ENCODE measurements at places on chromosomes 7 and 10.

- peak; percentile 55 for DNase-seq
These were observed 43.7 kb downstream of the CPVL start for GRCh38 chr7:29102558-29103151.

DNA sequence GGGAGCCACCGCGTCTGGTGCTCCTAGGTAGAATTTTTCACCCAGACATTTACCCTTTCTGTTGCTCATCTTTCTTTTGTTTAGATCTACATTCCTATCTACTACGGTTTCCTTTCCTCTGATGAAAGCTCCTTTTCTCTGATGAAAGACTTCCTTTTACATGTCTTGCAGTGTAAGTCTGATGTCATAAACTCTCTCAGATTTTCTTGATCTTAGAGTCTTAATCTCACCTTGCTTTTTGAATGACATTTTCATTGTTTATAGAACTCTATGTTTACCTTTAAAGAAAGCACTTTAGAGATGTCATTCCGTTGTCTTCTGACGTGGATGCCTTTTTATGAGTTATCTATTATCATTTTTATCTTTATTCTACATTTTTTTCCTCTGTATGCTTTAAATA, 171.8 kb upstream of the MTPN start:
- DNase-seq: no peak

GRCh38 chr10:44396671-44397191, 11.8 kb upstream of the CXCL12 start:
- DNase-seq: no peak

DNA sequence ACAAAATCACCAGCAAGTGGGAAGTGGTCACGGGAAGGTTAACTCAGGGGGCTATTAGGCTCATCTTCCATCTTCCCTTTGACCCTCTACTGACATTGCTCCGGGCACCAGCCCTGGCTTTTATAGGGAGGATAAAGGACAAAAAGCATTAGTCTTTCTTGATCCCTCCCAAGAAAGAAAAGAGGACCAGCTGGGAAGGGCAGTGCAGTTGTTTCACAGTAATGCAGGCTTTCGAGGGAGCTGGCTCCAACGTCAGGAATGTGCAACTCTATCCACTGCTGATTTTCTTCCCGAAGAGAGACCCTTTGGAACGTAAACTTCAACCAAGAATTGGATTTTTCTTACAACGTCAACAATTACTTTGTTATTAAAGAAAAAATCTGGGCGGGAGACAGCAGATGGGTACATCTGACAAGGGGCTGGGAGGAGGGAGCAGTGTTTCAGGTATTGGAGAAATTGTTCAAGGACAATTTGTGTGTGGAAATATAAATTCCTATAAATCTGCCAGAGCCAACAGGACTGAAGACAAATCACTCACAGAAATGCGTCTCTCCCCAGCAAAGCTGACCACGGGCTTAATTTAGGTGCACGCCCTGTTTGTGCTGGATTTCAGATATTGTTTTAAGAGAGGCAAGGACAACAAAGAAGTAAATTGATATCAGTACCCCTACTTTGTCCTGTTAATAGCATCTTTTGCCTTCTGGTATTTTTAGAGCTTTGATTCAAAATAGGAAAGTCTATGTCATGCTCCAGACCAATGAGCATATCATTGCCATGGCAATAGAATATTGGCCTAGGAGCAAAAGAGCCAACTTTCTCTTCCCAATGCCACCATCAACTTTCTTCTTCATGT, 23.4 kb upstream of the ARID5B start:
- DNase-seq: no peak

DNA sequence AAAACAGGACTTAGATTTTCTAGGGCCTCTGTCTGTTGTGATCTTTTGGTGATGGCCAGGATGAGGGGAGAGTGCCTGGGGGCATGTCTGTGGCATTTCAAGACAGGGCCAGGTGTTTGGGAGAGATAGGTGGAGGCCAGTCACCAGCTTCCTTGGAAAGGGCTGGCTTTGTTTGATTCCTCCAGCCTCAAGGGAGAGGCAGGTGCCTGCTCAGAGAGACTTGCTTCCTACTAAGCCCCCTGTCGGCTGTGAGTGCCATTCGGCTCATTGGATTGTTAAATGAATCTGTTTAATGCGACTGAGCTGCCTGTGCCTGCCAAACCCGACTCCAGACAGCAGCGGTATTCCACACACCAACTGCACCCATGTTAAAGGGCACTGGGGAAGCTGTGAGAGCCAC, 304.1 kb upstream of the COBL start:
- no peak for DNase-seq

DNA sequence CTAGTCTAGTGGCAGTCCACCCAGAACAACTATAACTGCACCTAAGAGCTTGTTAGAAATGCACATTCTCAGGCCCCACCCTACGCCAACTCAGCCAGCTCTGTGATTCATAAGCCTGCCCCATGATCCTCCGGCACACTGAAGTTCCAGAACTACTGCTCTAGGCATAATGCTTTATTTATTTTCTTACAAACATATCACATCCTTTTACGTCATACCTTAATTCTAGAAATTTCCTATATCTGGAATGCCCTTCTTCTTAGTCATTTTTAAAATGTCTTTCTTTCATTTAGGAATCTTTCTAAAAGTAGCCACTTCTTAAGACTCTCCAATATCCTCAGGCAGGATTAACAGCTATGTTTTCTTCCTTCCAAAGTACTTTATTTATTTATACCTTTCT, 480.1 kb downstream of the INHBA start:
- DNase-seq: no peak

DNA sequence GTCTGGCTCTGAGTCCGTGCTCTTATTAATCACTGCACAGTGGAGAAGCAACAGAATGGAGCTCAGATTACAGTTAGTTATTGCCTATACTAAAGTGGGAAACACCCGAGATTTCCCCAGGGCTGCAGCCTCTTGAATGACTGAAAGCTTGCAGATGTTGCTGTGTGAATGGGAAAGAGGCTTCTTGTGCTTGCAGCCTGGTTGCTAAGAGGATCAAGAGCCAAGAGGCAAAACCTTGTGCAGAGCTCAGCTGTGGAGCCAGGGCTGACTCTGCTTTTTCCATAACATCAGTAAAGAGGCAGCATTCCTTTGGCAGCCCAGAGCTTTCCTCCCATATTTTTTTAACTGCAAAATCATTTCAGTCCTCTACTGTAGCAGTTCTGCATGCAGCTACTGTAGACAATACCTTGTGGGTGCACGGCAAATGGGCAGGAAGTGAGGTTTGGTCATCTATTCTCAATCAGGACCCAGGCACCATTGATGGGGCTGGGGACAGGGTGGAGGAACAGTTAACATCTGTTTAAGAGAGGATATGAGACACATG, 86.5 kb downstream of the RALA start:
- DNase-seq: peak; percentile 37

GRCh38 chr7:44329888-44330287, 4.5 kb upstream of the CAMK2B start:
- no peak for DNase-seq

GRCh38 chr10:27568196-27569175, 64.4 kb downstream of the RAB18 start:
- DNase-seq: peak; percentile 20

- DNase-seq: peak; percentile 65
These were observed 87.3 kb upstream of the TES start for GRCh38 chr7:116122972-116123595.

DNA sequence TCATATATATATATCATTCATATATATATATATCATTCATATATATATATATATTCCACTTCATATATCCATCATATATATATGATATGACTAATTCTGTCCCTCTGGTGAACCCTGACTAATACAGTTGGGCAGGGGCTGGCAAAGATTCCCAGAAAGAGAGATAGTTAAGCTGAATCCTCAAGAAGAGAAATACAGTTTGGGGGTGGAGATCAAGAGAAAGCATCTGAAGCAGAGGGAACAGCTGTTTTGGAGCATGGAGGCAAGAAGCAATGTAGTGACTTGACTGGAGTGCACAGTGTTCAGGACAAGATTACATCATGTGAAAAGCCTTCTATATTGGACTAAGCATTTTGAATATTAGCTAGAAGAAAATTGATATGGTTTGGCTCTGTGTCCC, 540.7 kb downstream of the MAGI2 start:
- DNase-seq: no peak

DNA sequence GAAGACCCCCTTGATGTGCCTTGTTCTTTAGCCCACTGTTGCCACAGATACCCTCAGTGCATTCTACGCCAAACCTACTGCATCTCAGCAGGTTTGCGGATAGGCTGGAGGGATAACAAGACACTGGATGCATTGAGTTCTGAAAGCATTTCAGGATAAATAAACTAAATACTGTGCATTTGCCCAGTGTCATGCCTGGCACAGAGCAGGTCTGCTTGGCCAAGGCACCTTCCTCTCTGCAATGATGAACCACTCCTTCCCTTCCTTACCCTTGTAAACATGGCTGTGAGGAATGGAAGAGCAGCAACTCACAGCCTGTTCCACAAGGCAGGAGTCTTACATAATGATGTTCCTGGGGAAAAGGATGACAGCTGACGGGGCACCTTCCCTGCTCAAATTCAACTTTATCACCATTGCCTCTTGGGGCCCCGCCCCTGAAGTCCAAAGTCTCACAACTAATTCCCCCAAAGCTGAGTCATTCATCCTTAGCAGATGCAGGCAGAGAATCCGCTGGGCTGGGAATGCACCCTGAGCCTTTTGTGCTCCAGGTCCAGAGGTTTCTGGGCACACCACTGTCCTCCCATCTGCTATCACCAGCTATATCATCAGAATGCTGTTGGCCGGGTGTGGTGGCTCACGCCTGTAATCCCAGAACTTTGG, 11.6 kb downstream of the DDX56 start:
- DNase-seq: peak; percentile 75

GRCh38 chr7:92498557-92498956, 20.8 kb upstream of the ERVW-1 start:
- no peak for DNase-seq

- no peak for DNase-seq
These were observed 674.4 kb downstream of the GRM8 start for GRCh38 chr7:126578338-126578737.

GRCh38 chr7:15921576-15921975, 235.1 kb upstream of the MEOX2 start:
- peak; percentile 6 for DNase-seq

- no peak for DNase-seq
These were observed 189.9 kb upstream of the LYZL1 start for GRCh38 chr10:29099001-29099400.

DNA sequence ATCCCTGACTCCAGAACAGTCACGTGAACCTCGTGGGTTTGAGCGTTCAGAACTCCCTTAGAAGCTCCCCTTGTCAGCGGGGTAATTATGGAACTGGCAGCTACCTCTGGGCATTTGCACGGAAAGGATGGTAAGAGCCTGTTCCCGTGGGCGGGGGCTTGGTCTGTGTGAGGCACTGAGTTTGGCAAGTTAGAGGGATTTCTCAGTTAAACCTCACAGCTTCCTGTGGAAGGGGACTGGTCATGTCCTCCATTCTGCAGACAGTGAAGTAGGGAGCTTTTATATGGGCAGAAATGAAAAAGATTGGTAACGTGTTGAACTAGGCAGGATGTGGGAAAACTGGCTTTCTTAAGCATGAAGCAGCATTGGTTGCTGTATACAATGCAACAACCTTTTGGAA, 16.0 kb downstream of the PALD1 start:
- DNase-seq: no peak

DNA sequence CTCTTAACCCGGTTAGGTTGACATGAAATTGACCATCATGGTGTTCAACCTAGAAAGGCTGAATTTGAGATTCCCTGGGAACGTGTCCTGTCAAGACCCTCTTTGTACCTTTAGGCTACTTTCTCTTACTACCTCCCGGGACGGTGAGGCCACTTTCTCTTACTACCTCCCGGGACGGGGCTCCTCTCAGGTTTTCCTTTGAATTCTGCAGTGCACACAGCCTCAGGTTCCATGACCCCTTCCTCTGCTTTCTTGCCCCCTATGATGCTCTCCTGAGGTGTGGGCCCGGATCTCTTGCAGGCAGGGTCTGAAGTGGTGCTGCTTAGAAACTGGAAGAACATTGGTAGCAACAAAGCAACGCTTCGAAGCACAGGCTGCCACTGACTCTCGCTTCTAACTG, 155.3 kb downstream of the CAMK1D start:
- DNase-seq: no peak

GRCh38 chr10:43369921-43370320, 1.5 kb upstream of the FXYD4 start:
- DNase-seq: no peak

DNA sequence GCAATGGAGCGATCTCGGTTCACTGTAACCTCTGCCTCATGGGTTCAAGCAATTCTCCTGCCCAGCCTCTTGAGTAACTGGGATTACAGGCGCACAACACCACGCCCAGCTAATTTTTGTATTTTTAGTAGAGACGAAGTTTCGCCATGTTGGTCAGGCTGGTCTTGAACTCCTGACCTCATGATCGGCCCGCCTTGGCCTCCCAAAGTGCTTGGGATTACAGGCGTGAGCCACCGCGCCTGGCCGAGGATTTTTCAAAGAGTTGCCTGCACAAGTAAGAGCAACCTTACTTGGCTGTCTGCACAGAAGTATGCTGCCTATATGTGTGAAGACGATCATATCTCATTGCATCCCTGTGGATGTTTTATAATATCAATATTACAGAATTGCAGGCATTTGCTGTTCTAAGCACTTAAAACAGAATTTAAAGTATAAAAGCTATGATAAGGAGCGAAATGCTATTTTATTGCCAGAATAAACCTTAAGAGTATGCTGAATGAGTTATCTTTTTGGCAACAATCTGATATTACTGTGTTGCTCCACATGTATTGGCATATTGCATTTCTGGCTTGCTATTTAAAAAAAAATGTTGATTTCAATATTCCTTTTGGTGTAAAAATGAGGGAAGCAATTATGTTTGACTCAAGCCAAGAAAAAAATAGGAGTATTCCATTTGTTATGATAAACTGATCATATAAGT, 379.4 kb upstream of the SEMA3D start:
- no peak for DNase-seq

- DNase-seq: peak; percentile 32
These were observed 35.3 kb upstream of the CYTH3 start for GRCh38 chr7:6307762-6308161.

- peak; percentile 53 for DNase-seq
These were observed 48.0 kb upstream of the DLG5 start for GRCh38 chr10:77974396-77975074.

GRCh38 chr7:51180092-51180491, 136.5 kb downstream of the COBL start:
- DNase-seq: no peak

DNA sequence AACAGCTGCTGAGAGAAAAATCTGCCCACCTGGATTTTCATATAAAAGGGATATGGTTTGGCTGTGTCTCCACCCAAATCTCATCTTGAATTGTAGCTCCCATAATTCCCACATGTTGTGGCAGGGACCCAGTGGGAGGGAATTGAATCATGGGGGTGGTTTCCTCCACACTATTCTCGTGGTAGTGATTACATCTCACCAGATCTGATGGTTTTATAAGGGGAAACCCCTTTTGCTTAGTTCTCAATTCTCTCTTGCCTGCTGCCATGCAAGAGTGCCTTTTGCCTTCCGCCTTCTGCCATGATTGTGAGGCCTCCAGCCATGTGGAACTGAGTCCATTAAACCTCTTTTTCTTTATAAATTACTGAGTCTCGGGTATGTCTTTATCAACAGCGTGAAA, 20.8 kb upstream of the MKI67 start:
- DNase-seq: peak; percentile 84

Measured in renal cortical epithelial cell (primary cell).